Activated CD4-positive, alpha-beta T cell treated with anti-CD3 and anti-CD28 coated beads for 24 hours (primary cell): ENCODE measurements at places on chromosomes 5 and 9.

- DNase-seq, result no peak
Measured at GRCh38 chr9:113255438-113255837, 19.9 kb downstream of the CDC26 start.

DNA sequence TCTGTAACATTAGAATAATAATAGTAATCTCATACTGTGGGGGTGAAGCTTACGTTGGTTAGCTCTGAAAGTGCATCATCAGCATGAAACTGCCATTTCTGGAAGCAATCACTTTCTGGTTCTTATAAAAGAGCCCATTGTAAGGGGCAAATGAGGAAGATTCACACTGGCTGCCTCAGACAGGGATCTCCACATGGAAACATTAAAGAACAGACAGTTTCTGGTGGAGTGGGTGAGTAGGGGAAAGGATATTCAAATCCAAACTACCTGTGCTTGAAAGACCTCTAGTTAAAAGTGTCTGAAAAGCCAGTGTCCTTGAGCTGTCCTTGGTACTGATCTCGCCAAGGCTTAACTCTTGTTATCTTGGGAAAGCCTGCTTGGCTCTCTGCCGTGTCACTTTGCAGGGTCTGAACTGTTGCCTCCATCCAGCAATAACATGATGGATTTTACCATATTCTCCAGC lies 19.1 kb upstream of the SLC31A2 start:
- DNase-seq, result no peak

DNA sequence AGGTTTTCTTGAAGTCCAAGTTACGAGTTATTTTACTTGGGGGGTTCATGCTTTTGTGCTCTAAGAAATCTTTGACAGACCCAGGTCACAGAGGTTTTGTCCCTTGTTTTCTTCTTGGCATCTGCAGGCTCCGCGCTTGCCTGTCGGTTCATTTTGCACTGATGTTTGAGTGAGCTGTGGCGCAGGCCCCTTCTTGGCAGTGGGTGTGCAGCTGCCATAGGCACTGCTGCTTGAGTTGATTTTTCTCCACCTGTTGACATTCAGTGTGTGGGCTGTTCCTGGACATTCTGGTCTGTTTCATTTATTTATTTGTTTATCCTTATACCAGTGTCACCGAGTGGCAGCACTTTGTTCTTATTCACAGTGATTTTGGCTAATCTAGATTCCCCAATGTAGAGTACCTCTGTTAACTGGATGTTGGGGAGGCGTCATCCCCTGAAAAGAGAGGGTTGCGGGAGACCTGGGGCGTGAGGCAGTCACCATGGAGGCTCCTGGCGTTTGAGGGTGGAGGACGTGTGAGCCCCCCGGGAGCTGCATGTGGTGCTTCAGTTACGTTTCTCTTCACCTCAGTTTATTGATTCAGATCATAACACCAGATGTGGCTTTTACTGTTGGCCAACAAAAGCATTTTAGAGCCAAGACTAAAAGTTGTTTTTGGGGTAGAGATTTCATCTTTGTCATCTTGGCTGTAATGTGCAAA lies 121.4 kb upstream of the CACNA1B start:
- no peak for DNase-seq

GRCh38 chr9:16304301-16304700 lies 566.2 kb downstream of the BNC2 start:
- no peak for DNase-seq

GRCh38 chr5:8239198-8239597 lies 370.2 kb downstream of the MTRR start:
- DNase-seq, result no peak

DNA sequence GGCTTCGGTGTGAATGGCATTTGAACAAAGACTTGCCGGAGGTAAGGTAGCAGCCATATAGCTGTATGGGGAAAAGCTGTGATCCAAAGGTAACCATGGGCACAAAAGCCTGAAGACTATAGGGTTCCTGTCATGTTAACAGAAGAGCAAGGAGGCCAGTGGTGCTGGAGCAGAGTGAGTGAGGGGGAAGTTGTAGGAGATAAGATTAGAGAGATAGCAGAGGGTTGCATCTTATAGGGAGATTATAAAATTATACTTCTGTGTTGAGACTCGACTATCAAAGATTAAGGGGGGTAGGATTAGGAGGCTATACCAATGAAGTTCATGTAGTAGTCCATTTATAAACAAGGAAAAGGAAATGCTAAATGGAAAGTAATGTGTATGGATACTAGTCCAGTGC lies 3.3 kb downstream of the NCBP1 start:
- DNase-seq, result no peak

- no peak for DNase-seq
Measured at GRCh38 chr5:145247745-145248040, 587.4 kb downstream of the PRELID2 start.

GRCh38 chr5:133048993-133049725 lies 2.7 kb upstream of the HSPA4 start:
- no peak for DNase-seq

GRCh38 chr9:128552744-128553440 lies 505 bp downstream of the SPTAN1 start:
- DNase-seq, result no peak
